ENCODE measurements at places on chromosomes 4 and X.

- no peak for DNase-seq
Observed at GRCh38 chr4:8148159-8148558, 10.5 kb downstream of the ABLIM2 start.

DNA sequence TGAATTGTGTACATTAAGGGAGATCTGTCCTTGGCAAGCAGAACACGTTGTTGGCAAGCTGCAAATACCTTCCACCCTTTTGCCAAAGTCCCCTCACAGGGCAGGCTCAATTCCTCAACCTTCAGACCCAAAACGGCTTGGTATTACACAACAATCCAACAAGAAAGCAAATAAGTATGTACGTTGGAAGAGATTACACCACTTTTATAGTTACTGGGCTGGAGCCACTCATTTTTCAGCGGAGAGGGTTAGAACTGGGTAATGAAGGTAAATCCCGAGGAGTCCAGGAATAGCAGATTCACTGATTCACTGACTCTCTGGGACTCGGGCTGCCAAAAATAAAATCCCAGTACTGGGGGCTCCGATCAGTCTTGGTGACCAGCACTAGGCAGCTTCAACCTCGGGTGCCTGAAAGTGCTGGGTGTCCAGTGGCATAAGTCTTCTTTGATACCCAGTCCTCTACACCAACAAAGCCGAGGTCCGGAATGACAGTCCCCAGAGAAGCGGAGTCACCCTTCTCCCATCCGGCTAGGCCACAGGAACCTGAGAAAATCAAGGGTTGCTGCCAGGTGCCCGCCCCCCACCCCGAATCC lies 587 bp downstream of the TIMM8A start:
- peak; percentile 2 for DNase-seq

GRCh38 chrX:68654693-68655092 lies 7.2 kb downstream of the STARD8 start:
- DNase-seq = no peak

DNA sequence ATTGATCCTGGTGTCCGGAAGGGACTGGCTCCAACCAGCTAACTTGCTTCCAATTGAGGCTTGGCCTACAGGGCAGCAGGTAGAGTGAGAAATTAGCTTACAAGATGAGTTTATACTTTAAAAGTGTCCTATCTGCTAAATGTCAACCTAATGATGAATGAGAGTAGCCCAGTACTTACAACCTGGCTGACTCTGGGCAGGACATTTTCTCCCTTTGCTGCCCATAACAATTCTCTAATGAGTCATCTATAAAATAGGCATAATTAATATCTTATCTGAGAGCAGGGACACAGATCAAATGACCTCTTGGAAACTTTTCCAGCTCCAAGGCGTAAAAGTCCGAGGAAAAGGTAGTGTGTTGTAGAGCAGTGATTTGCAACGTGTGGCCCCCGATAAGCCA lies 398.4 kb upstream of the BOD1L1 start:
- DNase-seq = no peak

DNA sequence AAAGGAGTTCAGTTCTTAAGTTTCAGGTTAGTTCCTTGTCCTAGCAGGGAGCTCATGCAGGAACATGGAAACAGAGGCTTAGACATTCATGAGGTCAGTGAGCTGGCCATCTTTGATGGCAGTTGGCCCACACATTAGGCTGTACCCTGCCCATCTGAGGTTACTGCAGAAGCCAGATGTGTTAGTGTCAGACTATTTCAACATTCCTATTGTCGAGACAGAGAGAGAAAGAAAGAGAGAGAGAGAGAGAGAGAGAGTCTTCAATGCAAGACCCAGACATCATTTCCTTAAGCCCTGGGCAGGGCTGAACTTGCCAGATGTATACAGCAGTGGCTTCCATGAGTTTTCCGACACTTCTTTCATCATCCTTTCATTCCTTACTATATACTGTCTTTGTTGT lies 91.3 kb downstream of the PPP1R2C start:
- DNase-seq = no peak

DNA sequence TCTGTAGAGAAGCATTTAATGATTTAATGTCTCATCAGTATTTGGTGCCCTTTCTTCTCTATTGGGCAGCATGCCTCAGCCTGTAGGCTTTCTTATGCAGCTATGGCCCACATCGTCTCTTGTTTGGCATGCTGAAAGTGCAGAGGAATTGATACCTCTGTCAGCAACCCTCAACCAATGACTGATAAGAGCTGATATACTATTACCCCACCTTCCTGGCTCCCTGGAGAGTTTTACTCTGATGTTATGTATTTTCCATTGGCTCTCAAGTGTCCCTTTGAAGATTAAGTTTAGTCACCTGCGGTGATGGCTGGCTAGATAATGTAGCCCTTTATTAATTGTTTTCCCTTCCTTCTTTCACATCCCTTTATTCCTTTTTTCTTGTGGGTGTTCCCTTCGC lies 41.2 kb upstream of the PDHA2 start:
- no peak for DNase-seq

GRCh38 chr4:17335371-17335770 lies 176.5 kb downstream of the QDPR start:
- DNase-seq = no peak

GRCh38 chrX:136493011-136493410 lies 4.4 kb upstream of the HTATSF1 start:
- DNase-seq = no peak

DNA sequence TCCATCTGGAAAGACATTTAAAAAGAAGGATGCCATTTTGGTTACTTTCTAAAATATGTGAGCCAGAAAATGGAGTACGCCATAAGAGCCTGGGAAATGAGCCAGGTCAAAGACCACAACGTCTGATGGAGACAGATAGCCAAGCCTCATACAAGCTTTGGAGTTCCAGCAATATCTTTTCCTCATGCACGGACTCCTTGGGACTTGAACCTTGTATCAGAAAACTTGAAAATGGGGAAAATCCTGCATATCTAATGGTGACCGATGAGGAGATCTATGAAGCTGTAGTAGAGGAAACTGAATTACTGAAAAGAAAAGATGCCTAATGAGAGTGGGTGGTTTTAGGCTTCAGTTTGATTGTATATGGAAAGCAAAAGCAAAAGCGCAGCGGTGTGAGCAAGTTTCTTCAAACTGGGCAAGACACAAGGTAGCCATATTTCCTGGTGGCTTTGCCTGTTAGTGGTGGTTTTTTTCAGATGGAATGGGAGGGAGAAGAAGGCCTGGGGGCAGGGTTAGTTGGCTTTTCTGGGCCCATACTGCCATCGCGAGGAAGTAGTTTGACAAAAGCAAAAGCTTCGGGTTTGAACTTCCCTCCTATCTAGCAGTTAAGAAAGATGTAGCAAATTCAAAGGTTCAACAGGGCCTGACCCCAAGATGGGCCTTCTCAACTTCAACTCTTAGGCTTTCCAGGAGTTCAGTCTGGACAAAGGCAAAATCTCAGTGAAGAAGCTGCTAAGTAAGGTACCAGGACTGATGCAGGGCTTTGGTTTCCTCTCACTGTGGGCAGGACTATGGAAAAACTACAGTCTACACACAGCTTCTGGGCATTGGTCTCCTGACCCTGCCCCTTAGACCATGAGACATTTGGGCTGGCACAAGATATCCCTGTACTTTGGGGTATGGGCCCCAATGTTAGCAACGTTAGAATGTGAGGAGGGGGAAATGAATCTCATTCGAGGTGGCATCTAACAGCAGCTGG lies 210.0 kb upstream of the STK26 start:
- no peak for DNase-seq

All from spinal cord (tissue), 10 donors.